ENCODE measurements at places on chromosomes 11 and 22. TPM values are rescaled to one million over a fixed set of nuclear protein-coding genes. Genes with fewer than 3 reads are reported as not detected.

The DNAJB13 gene
- 0.65 TPM for total RNA-seq

The VWA5A gene
- 0.16 TPM for total RNA-seq

The GAL3ST1 gene
- total RNA-seq, result 9.3 TPM

The UCP2 gene
- total RNA-seq, result 74.7 TPM

The OR51E2 gene
- total RNA-seq, result not detected

The CASP5 gene
- not detected for total RNA-seq

The PHETA2 gene
- not detected for total RNA-seq

The KDM4E gene
- total RNA-seq, result not detected

The GLYAT gene
- total RNA-seq, result not detected

The CCDC81 gene
- 0.29 TPM for total RNA-seq

The KRTAP5-7 gene
- total RNA-seq, result not detected

The C11orf65 gene
- total RNA-seq, result 0.36 TPM

The C22orf42 gene
- total RNA-seq, result not detected

The FXYD6 gene
- total RNA-seq, result 0.32 TPM

The DDI1 gene
- not detected for total RNA-seq

The RAG2 gene
- not detected for total RNA-seq

The SLC5A1 gene
- 0.06 TPM for total RNA-seq

The RIBC2 gene
- 2.6 TPM for total RNA-seq

The ADAMTS15 gene
- 10.2 TPM for total RNA-seq

The NXPE2 gene
- not detected for total RNA-seq

The GSTT2B gene
- total RNA-seq, result 0.40 TPM

The NOX4 gene
- total RNA-seq, result not detected

The PDGFD gene
- total RNA-seq, result 5.7 TPM

The TMEM218 gene
- 24.3 TPM for total RNA-seq

The KBTBD3 gene
- total RNA-seq, result 3.9 TPM

The SEC14L3 gene
- not detected for total RNA-seq

The RBFOX2 gene
- 31.1 TPM for total RNA-seq

The ARRB1 gene
- 9.6 TPM for total RNA-seq

The ROBO4 gene
- total RNA-seq, result not detected

The CNGA4 gene
- not detected for total RNA-seq

The OOSP1 gene
- total RNA-seq, result not detected

The CD248 gene
- not detected for total RNA-seq

The LRRC32 gene
- total RNA-seq, result 0.20 TPM

The CLCF1 gene
- total RNA-seq, result 50.6 TPM

The PLA2G3 gene
- total RNA-seq, result not detected

The RASD2 gene
- 1.1 TPM for total RNA-seq

The DBX1 gene
- total RNA-seq, result not detected

The OR2D2 gene
- total RNA-seq, result not detected

The MMP12 gene
- not detected for total RNA-seq

The MIAT gene
- 0.26 TPM for total RNA-seq

The ASRGL1 gene
- total RNA-seq, result 13.5 TPM

The TSPAN32 gene
- not detected for total RNA-seq

The SCUBE2 gene
- 0.44 TPM for total RNA-seq

The ZC3H12C gene
- 10.5 TPM for total RNA-seq

The TLCD5 gene
- 7.2 TPM for total RNA-seq

The PTPN5 gene
- total RNA-seq, result not detected

The CYP2D6 gene
- total RNA-seq, result 0.40 TPM

The MYO7A gene
- 1.5 TPM for total RNA-seq
